Trophoblast cell (in vitro differentiated cells and primary cell): ENCODE measurements at places on chromosomes 12 and 14.
A peak's percentile ranks its signal among the peaks of the same experiment; 100 is the strongest.

GRCh38 chr12:61137677-61138414, 1122.4 kb upstream of the USP15 start:
- DNase-seq, result no peak
- H3K36me3 ChIP-seq, result no peaks in the 10 kb centered on the region
- H3K27me3 ChIP-seq, result no peaks in the 10 kb centered on the region

DNA sequence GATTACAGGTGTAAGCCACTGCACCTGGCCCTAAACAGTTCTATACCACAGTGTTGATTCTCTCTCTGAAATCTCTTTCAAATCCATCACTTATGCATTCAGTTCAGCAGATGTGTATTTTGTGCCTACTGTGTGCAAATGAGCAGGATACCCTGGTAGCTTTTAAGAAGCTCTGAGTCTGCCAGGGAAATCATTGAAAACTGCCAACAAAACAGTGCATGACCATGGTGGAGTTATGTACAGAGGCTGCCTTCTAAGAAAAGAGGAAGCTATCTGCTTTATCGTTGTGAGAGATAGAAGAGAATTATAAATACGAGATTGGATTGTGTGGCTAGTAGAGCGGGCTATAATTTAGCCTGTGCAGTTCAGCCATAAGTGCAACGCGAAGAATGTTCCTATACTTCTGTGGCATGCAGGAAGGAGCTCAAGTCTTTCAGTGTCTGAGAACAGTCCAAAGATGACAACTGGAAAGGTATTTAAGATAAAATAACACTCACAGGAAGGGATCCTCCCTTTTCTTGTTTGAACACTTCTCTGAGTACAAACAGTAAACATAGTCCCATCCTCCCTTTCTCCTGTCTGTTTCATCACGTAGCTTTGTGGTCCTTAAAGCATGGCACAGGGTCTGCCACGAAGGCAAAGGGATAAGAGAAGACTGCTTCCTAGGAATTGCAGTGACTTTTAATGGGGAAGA, 4.3 kb downstream of the DIP2B start:
- no peak overlapping the region for H3K27ac ChIP-seq
- peak; percentile 53 for DNase-seq
- H3K4me1 ChIP-seq, result peaks cover 3% of the 10 kb centered on the region
- no peaks in the 10 kb centered on the region for H3K36me3 ChIP-seq
- H3K27me3 ChIP-seq, result no peaks in the 10 kb centered on the region

GRCh38 chr14:23162800-23163199, 20.7 kb downstream of the SLC7A8 start:
- no peak for DNase-seq
- H3K4me3 ChIP-seq, result no peak overlapping the region
- H3K27me3 ChIP-seq, result no peaks in the 10 kb centered on the region

DNA sequence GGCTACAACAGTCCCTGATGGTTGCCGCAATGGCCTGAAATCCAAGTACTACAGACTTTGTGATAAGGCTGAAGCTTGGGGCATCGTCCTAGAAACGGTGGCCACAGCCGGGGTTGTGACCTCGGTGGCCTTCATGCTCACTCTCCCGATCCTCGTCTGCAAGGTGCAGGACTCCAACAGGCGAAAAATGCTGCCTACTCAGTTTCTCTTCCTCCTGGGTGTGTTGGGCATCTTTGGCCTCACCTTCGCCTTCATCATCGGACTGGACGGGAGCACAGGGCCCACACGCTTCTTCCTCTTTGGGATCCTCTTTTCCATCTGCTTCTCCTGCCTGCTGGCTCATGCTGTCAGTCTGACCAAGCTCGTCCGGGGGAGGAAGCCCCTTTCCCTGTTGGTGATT, 16.9 kb downstream of the GPRC5A start:
- no peak overlapping the region for H3K4me3 ChIP-seq
- peaks cover 24% of the 10 kb centered on the region for H3K36me3 ChIP-seq
- no peak for DNase-seq
- no peak overlapping the region for H3K27ac ChIP-seq

GRCh38 chr14:24207104-24207551, 1.6 kb downstream of the TSSK4 start:
- H3K36me3 ChIP-seq, result peaks cover 31% of the 10 kb centered on the region
- H3K27me3 ChIP-seq, result no peaks in the 10 kb centered on the region
- no peak for DNase-seq
- peaks cover 3% of the 10 kb centered on the region for H3K4me1 ChIP-seq
- no peak overlapping the region for H3K27ac ChIP-seq
- no peak overlapping the region for H3K4me3 ChIP-seq

DNA sequence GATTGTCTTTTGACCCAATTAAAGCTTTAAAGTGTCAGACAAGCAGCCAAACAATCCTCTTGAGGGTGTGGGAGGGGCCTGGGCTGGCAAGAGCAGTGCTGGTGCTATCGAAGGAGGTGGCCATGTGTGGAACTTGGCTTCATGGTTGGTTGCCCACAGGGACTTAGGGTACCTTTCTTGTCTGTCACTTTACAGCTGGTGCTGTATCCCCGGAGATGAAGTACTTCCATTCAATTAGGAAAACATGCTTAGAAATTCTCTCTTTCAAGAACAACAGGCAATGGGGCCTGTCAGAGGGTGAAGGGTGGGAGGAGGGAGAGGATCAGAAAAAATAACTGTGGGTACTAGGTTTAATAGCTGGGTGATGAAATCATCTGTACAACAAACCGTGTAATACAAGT, 86.5 kb downstream of the DAAM1 start:
- H3K36me3 ChIP-seq, result no peaks in the 10 kb centered on the region
- no peak overlapping the region for H3K4me3 ChIP-seq
- no peak overlapping the region for H3K27ac ChIP-seq
- no peak for DNase-seq

GRCh38 chr14:36619853-36620252, 37.4 kb upstream of the NKX2-8 start:
- no peaks in the 10 kb centered on the region for H3K36me3 ChIP-seq
- no peak for DNase-seq
- H3K4me1 ChIP-seq, result no peaks in the 10 kb centered on the region
- H3K27me3 ChIP-seq, result no peaks in the 10 kb centered on the region
- H3K4me3 ChIP-seq, result no peak overlapping the region

GRCh38 chr12:131208425-131208824, 254.7 kb downstream of the ADGRD1 start:
- H3K27ac ChIP-seq, result no peak overlapping the region
- no peaks in the 10 kb centered on the region for H3K27me3 ChIP-seq

DNA sequence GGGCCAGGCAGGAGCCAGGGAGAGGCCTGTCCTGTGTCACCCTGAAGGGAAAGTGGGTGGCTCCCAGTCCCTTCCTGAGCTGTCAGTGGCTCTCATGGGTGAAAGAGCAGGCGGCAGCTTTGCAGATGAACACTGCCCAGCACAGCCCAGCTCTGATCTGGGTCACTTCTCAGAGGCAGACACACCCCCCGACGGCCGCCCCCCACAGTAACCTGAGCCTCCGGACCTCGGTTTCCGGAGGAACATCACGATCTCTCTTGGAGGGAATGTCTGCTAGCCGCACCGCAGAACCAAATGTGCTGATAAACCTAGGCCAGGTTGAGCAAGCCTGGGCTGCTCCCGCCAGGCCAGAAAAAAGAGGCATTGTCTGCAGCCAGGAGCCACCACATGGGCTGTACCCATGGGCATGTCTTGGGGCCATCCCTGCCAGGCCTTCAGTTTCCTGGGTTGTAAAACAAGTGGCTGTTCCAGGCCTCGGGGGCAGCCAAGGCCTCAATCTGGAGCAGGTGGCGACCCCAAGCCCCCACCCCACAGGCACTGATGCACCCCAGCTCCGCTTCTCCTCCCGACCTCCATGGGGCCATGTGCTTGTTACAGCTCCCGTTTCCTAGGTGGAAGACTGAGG, 57.6 kb downstream of the NCOR2 start:
- H3K27me3 ChIP-seq, result no peaks in the 10 kb centered on the region
- H3K36me3 ChIP-seq, result no peaks in the 10 kb centered on the region
- H3K4me3 ChIP-seq, result no peak overlapping the region
- peak overlapping the region; percentile 59 for H3K27ac ChIP-seq
- peaks cover 51% of the 10 kb centered on the region for H3K4me1 ChIP-seq

- H3K27ac ChIP-seq, result no peak overlapping the region
- peak; percentile 3 for DNase-seq
- no peaks in the 10 kb centered on the region for H3K27me3 ChIP-seq
- no peaks in the 10 kb centered on the region for H3K36me3 ChIP-seq
- H3K4me3 ChIP-seq, result no peak overlapping the region
Observed at GRCh38 chr12:18146363-18146762, 56.4 kb upstream of the RERGL start.
